EH (cell line): ENCODE measurements at places on chromosomes 11 and 22.

DNA sequence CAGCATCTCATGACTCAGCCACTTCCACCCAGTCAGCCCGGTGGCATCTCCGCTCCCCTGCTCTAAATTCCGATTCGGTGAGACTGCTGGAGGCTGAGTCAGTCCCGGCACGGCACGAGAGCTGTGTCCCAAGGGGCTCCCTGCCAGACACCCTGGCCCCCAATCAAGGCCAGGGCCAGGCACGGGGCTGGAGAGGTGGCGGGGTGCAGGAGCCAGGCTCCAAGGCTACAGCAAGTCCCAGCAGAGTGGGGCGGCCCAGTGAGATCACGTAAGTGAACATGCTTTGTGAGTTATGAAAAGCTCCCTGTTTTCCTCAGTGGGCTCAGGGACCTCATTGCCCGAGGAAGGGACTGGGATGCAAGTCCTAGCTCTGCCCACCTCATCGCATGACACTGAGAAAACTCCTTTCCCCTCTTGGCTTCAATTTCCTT is 3.0 kb downstream of the C11orf68 start:
- DNase-seq: peak; percentile 99

DNA sequence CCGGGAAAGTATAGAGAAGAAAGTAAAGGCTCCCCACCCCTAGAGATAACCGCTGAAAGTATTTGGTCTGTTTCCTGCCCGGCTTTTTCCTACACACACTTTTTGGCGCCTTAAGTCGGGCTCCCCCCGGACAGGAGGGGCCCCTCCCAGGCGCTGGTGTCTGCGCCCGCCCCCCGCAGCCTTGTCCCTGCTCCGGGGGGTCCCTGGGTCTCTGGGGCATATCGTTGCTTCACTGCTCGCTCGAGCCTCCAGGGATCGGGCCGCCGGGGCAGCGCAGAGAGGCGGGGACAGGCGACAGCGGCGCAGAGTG is 928 bp upstream of the CRACR2B start:
- no peak for DNase-seq

- no peak for DNase-seq
These were observed 83.9 kb upstream of the TIMP3 start for GRCh38 chr22:32717337-32718240.

DNA sequence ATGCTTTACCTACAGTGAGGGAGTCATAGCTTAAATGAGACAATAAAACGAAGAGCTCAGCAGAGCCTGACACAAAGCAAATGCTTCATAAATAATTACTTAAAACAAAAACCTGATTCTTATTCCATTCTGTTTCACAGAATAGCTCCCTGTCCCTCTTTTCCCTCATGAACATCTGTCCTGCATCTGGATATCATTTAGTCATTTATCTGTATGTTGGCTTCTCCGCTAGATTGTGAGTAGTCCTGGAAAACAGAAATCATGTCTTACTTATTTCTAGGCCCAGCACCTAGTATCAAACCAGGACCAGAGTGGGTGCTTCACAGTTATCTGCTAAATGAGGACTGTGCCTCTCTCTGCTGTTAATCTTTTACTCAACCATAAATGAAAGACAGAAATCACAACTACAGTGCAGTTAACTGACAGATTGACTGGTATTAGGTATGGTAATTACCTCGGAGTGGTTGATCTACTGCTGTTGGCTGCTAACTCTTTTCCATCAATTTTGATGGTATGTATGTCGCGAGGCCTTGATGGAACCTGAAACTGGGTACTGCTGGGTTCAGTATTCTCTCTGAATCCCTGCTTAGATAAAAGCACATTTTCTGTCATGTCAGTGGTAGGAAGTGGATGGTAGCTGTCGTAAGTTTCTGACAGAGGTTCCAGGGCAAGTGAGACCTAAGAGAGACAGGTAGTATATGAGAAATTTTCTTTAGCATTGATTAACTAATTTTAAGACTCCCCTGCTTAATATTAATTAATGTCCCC is 31.5 kb downstream of the C2CD3 start:
- peak; percentile 25 for DNase-seq

DNA sequence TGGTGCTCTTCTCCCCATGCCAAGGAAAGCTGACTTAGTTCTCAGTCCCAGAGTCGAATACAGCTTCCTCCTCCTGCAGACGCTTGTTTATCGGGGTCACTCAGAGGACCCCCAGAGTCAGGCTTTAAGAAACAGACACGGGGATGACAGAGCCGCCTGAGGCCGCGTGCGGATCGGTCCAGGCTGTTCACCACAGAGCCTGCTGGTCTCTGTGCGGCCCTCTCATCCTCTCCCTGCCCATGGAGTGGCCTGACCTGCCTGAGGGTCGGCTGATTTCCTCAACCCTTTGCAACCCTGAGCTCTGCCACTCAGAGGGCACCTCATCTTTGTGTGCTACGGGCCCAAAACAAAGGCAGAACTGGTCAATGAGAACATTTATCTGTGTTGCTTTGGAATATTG is 2.1 kb downstream of the GAL start:
- no peak for DNase-seq
